ENCODE measurements at places on chromosomes 3 and 15. TPM values are rescaled to one million over a fixed set of nuclear protein-coding genes. Genes with fewer than 3 reads are reported as not detected.

ANKRD34C gene
- total RNA-seq: not detected

AHSG gene
- not detected for total RNA-seq

CAV3 gene
- total RNA-seq: not detected

HHLA2 gene
- not detected for total RNA-seq

KLHL6 gene
- 0.35 TPM for total RNA-seq

FOXB1 gene
- not detected for total RNA-seq

DNA sequence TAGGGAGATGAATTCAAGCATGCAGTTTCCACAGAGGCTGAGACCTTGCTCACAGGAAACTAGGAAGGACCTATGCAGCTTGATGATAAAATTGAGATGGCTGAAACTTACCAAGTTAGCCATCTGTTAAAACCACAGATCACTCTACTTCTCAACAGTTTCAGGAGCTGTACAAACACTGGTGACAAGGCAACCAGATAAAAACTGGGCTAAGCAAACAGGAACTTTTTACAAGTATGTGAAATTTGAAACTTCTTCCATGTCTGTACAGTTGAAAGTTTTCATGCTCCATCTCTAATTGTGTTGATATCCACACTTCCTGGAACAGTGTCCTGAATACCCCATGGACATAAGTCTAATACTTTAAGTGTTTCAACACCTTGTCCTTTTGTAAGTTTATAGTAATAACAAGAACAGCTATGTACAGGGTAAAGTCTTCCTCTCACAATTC lies 78.2 kb downstream of the FAIM start:
- H3K27me3 ChIP-seq: no peaks in the 10 kb centered on the region
- no peak overlapping the region for H3K27ac ChIP-seq
- no peaks in the 10 kb centered on the region for H3K36me3 ChIP-seq
- no peak overlapping the region for H3K4me3 ChIP-seq

HGD gene
- total RNA-seq: 0.40 TPM

DNA sequence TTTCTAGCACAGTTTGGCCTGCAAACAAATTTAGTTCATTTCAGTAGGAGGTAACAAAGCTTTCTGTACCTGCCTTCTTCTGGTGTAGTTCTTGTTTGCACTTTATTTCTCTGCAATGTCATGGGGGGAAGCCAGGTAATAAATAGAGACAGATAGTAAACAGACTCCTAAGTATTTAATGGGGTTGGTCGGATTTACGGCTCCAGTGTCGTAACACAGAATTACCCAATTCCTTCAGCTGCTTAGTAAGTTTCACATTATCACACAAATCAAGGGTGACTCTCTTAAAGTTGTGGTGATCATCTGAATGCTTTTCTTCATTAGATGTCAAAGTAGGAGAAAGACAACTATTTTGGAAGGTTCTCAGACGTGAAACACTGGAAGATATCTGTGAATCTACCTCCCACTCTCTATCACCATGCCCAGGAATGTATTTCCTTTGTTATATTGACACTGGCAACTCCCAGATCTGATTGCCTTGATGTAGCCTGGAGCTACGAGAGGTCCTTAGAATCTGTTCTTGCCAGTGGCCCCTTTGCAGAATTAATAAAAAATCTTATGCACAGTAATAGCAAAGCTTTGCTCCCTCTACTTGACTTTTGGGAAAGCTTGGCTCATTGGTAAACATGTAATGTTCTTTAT lies 25.0 kb upstream of the TMC3 start:
- no peaks in the 10 kb centered on the region for H3K27me3 ChIP-seq
- H3K4me1 ChIP-seq: no peaks in the 10 kb centered on the region
- H3K4me3 ChIP-seq: no peak overlapping the region
- no peaks in the 10 kb centered on the region for H3K36me3 ChIP-seq
- DNase-seq: no peak
- no peak overlapping the region for H3K27ac ChIP-seq

SPINK8 gene
- not detected for total RNA-seq

GRCh38 chr15:43881944-43882343 lies 55.1 kb downstream of the WDR76 start:
- no peaks in the 10 kb centered on the region for H3K36me3 ChIP-seq
- no peak overlapping the region for H3K4me3 ChIP-seq
- no peaks in the 10 kb centered on the region for H3K4me1 ChIP-seq
- no peaks in the 10 kb centered on the region for H3K27me3 ChIP-seq

GRCh38 chr3:187944390-187945179 lies 199.3 kb upstream of the BCL6 start:
- H3K27me3 ChIP-seq: no peaks in the 10 kb centered on the region
- DNase-seq: no peak
- no peaks in the 10 kb centered on the region for H3K4me1 ChIP-seq
- H3K27ac ChIP-seq: no peak overlapping the region
- H3K4me3 ChIP-seq: no peak overlapping the region

NR2F2 gene
- 424 TPM for total RNA-seq

GCNT3 gene
- total RNA-seq: not detected

GRCh38 chr3:43869491-43869890 lies 178.8 kb downstream of the ABHD5 start:
- H3K27me3 ChIP-seq: no peaks in the 10 kb centered on the region
- DNase-seq: no peak
- no peak overlapping the region for H3K4me3 ChIP-seq
- no peak overlapping the region for H3K27ac ChIP-seq
- H3K36me3 ChIP-seq: no peaks in the 10 kb centered on the region
- H3K4me1 ChIP-seq: peaks cover 4% of the 10 kb centered on the region

CD200R1 gene
- total RNA-seq: 0.72 TPM
